Cerebellar cortex (tissue), 1 donor: ENCODE measurements at places on chromosomes 3 and 15.

DNA sequence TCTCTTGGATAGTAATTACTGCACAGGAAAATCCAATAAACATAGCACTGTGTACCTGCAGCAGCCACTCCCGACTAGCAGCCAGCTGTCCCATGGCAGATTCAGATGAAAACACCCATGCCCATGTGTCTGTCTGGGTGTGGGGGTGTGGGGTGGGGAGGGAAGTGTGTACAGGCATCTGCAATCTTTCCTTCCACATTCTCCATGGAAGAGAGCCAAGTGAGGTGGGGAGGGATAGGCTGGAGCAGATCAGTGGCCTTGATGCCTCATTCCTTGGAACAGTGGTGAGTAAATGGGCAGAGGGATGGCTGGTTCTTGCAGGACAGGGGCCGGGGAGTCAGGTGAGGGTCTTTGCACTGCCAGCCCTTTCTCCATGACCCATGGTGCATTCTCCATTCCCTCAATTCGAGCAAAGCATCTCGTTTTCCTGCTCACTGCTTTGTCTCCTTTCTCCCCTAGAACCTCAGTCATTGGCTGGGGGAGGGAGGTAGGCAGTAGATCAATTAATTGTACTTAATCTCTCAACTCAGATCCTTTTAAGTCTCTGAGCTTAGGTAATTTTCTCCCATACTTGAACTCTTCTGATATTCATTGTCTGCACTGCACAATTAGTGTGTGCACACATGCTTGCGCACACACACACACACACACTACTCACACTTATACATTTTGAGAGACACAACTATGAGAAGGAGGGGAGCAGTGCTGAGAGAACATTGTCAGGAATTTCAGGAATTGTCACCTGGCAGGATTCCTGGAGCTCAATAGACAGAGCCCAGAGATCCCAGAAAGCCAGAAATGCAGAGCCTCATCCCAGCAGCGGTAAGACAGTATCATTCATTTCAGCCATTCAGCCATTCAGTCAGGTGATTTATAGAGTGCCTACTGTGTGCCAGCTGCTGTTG lies 31.9 kb downstream of the PDIA5 start:
- no peak for DNase-seq

DNA sequence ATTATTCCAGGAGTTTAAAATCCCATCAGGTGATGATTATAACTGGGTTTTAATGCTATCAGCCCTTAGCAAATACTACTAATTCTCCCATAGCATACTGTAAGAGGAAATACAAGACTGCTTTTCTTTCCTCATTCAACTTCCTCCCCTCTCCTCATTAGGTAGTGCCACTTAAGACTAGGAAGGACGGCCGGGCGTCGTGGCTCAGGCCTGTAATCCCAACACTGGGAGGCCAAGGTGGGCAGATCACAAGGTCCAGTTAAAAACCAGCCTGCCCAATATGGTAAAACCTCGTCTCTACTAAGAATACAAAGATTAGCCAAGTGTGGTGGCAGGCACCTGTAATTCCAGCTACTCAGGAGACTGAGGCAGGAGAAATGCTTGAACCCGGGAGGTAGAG lies 14.7 kb downstream of the NDUFAF1 start:
- no peak for DNase-seq

DNA sequence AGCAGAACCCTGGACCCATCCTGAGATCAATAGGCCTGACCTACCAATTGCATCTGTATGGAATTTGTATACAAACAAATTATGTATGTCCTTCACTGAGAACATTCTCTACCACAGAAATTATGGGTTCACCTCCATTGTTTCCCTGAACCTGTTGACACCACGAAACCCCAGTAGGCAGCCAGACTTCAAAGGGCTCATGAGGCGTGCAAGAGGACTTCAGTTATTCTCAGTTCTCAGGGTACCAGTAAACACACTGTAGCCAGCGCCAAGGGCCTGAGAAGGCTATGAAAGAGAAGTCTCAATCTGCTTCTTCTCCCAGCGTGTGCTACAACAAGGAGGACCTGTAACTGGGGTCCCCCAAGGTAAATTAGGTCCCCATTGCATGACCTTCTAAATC lies 254.9 kb upstream of the GOLGA6L4 start:
- no peak for DNase-seq

- no peak for DNase-seq
These were observed 36.6 kb downstream of the CD86 start for GRCh38 chr3:122091602-122092295.

GRCh38 chr3:68018275-68018674 lies 363.9 kb upstream of the SUCLG2 start:
- DNase-seq, result no peak

- no peak for DNase-seq
These were observed 83.6 kb upstream of the GSK3B start for GRCh38 chr3:120177707-120178306.

GRCh38 chr3:12472000-12472610 lies 12.2 kb upstream of the TSEN2 start:
- DNase-seq, result no peak

DNA sequence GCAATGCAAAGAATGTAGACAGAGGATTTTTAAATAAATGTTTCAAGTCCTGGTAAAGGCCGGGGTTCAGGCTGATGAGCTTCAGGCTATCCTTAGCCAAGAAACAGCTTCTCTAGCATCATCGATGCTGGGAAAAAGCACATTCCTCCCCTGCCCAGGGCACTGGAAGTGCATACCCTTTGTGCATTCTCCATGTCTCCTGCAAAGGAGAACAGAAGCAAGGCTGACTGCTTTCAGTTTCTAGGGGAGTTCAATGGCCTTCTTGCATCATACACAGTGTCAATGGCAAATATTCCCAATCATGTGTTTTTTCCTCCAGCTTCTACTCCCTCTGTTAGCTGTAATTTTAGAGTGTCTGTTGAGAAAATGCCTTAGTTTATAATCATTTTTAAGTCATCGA lies 59.9 kb downstream of the GPR176 start:
- DNase-seq, result no peak

- DNase-seq, result peak; percentile 87
These were observed 20.3 kb upstream of the CSPG4 start for GRCh38 chr15:75732809-75733451.

DNA sequence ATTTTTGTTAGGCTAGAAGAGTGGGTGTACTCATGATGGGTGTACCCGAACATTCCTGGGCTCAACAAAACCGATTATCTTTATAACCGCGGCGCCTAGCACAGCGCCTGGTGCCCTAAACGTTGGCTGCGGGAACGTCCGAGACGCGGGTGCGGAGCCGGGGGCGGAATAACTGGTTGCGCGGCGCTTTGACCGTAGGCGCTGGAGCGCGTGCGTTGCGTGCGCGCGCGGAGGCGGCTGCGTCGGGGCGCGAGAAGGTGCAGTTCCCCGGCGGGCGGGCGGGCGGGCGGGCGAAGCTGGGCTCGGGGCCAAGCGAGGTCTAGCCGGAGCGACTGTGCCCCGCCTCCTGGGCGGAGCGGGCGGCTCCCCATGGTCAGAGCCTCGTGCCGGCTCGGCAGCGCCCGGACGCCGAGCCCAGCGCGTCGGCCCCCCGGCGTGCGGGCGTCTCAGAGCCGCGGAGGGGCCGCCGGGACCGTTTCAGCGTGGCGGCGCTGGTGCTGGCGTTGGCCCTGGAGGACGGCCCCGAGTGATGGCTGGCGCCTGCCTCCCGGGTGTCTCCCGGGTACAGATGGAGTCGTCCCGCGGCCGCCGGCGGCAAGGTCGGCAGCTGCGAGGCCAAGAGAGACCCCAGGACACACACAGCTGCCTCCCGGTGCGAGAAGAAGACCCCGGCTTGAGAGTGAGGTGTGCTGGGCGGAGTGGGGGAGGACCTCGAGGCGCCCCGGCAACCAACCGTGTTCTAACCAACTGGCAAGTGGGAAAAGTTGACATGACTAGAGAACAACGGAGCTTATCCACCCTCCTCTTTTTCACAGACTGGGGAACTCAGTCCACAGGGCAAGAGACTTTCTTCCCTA lies at the start of gene PLAAT1:
PLAAT1 (plus strand) TSS at position 373 of the 857 bp plus-strand sequence. CDS start 14,429 bp downstream, outside the sequence.
- DNase-seq, result peak; percentile 17

DNA sequence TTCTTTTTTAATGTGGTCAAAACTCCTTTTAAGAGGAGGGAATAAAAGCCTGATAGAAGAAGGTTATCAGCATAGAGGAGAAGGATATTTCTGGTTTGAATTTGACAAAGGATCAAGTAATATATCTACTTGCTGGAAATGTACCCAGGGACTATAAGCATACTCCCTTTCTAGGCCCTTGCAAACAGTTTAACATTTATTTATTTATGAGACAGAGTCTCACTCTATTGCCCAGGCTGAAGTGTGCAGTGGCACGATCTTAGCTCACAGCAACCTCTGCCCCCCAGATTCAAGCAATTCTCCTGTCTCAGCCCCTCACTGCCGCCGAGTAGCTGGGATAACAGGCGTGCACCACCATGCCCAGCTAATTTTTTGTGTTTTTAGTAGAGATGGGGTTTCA lies 71.6 kb downstream of the SLMAP start:
- DNase-seq, result no peak

GRCh38 chr3:50100956-50101845 lies 12.5 kb downstream of the RBM5 start:
- DNase-seq, result no peak

GRCh38 chr3:69690-70089 lies 126.9 kb upstream of the CHL1 start:
- no peak for DNase-seq

DNA sequence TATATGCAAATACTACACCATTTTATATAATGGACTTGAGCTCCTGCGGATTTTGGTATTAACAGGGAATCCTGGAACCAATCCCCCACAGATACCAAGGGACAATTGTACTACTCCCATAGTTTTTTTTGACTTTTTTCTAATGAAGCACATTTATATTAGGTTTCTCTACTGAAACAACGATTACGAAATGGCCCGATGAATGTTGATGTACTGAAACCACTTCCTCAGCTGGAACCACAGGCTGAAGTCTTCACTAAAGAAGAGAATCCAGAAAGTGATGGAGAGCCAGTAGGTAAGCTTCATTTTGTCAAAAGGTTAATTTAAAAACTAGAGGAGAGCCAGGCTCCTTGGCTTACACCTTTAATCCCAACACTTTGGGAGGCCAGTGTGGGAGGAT lies 121.5 kb upstream of the LRRFIP2 start:
- DNase-seq, result no peak

GRCh38 chr15:52579852-52580251 lies 11.0 kb upstream of the ARPP19 start:
- no peak for DNase-seq

DNA sequence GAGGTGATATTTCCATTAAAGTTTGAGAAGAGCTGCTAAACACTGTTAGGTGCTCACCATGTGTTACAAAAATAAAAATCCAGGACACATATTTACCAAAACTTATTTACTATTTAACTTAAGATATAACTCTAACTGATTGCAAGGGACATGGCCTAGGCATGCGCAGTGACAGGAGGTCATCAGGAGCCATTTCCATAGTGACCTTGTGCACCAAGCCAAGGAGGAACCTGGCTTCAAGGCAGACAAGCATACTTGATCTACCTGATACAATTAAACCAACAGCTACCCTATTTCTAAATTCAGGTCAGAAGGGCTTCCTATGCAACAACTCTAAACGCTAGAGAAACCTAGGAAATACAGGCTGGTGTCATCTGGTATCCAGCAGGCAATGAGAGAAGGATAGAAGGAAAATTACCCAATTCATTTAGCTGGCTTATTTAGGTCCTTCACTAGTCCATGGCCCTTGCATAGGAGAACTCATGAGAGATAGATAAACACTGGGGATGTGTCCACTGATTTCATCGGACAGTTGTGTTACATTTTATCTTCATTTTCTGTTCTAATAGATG lies 134.4 kb downstream of the FOXB1 start:
- no peak for DNase-seq

DNA sequence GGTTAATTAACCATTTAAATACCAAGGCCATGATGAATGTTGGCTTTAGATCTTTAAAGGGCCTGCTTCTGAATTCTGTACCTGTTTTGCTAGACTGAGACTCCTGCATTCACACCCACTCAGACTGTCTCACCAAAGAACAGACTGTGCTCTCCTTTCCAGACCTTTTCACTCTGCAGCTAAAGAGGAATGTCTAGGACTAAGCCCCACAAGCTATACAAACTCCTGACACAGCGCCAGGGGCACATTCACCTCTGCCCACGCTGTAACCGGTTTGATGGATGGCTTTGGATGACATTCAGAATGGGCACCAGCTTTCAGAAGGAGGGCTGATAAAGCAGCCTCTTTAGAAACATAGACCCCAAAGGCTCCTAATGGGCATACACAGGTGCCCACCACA lies 200.1 kb downstream of the KCNMB2 start:
- no peak for DNase-seq

DNA sequence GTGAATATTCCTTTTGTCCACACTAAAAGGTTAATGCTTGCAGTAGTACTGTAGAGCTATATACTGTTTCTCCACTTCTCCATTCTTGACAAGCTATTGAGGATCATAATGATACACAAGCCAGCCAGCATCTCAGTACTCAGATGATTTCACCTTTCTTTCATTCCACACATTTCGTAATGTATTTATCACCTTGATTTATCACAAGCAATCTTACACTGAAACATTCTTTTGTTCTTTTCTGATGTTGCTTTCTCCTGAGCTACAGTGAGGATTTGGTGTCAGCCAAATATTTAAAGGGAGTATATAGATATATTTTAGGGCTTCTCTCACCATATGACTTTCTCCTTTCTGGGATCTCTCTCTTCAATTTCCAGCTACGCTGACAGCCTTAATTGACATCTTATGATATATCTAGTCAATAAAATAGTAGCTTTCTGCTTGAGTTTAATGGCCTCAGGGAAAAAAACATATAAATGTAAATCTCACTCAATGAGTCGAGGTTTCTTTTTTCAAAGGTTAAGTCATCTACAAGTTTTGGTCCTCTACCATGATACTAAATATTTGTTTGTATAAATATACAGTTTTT lies 1327.0 kb downstream of the NSUN3 start:
- DNase-seq, result no peak

GRCh38 chr3:129490273-129490675 lies 38.2 kb upstream of the RHO start:
- peak; percentile 89 for DNase-seq

GRCh38 chr3:127739347-127740135 lies 66.8 kb downstream of the ABTB1 start:
- DNase-seq, result no peak

- peak; percentile 22 for DNase-seq
These were observed 101.2 kb upstream of the ETV5 start for GRCh38 chr3:186209810-186210752.

DNA sequence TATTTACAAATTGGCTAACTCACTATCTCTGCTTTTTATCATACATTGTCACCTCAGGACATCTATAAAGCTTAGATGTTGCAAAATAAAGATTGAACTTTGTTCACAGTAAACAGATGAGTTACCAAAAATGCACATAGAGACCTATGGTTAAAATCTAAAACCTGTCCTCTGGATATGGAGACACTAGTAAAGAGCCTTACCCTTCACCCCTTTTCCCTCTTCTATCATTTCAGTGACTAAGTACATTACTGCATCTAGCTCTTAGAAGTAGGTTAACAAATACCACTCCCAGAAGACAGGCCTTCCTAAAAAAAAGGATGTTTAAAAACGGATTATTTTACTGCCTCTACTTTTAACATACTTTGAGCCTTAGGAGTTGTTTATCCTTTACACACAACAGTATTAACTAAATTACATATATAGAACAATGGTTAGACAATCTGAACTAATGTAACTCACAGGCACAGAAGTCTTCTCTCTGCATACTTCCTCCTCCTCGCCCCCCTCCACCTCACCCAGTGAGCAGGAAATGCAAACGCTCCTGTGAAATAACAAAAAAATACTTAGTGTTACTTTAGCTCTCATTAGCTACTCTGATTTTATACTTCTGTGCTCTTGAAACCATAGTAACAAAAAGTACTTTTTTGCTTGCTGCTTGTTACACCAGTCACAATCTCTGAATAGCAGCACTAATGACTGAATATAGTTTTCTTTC lies 23.3 kb downstream of the IREB2 start:
- no peak for DNase-seq

- no peak for DNase-seq
These were observed 24.9 kb downstream of the AP4E1 start for GRCh38 chr15:50933341-50933740.
